ENCODE measurements at places on chromosomes 12 and 14.

- DNase-seq: peak; percentile 14
Measured at GRCh38 chr14:53715193-53715721, 241.4 kb downstream of the BMP4 start.

- no peak for DNase-seq
Measured at GRCh38 chr14:71119075-71119474, 211.8 kb downstream of the PCNX1 start.

- DNase-seq: peak; percentile 10
Measured at GRCh38 chr14:60051721-60052221, 40.0 kb upstream of the PCNX4 start.

GRCh38 chr12:44372259-44372658, 503.9 kb downstream of the NELL2 start:
- DNase-seq: peak; percentile 4

DNA sequence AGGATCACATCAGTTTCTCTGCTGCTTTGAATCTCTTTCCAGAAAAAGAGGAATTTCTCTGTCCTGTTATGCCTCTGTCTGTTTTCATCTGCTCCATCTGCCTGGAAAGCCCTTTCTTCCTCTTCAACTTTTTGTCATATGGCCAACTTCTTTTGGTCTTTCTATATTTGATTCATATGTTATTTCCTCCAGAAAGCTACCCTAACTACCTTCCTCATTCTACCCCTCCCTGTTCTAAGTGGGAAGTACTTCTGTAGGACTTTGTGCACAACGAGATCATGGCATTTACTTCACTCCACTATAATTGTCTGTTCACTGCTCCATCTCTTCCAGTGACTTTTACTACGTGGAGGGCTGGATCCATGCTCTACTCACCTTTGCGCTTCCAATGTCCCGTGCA, 5.9 kb downstream of the CLEC4D start:
- DNase-seq: no peak

DNA sequence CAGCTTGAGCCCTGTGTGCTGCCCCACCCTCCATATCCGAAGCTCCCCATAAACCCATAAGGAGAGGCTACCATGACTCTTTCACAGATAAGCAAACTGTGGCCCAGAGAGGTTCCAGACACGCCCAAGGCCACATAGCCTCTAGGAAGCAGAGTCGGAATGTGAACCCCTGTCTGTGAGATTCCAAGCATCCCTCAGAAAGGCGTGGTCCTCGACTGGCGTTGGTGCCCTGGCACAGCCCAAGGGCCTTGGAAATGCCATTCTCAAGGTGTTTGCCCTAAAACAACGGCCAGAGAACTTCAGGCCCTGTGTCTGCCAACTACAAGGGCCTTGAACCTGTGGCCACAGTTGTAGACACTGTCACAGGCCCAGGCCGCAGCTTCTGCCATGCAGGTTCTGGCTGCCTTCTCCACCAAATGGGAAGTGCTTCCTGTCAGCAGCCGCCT, 8.5 kb upstream of the DIO3 start:
- no peak for DNase-seq

DNA sequence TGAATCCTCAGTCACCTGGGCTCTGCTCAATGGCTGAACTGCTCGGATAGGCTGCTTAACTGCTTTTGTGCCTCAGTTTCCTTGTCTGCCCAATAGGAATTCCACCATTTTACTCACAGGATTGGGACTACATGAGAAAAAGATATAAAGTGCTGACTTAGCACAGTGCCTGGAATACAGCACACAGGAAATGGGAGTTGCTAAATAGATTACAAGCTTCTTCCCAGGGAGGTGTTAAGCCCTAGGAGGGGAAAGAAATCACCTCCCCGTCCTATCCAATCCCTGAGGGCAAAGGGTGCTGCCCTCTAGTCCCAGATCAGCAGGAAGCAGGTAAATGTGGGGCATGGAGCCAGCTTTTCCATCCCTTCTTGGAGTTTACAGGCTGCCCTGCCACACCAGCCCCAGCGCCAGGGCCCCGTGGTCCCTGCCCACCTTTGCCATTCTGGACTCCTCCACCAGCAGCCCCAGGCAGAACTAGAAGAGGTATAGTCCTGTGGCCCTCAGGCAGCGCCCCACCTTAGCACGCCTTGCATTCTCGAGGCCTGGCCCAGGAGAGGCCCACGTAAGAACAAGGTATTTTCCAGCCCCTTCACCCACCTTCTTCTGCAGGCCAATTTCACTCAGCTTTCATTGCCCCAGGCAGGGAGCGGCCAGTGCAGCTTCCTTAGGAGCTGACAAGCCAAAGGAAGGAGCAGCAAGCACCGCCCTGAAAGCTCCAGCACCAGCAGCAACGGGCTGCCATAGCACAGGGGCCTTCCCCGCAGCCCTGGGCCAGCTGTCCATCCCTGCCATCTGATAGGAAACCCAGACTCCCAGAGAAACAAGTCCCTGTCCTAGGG, 28.8 kb upstream of the RPLP0 start:
- DNase-seq: no peak

DNA sequence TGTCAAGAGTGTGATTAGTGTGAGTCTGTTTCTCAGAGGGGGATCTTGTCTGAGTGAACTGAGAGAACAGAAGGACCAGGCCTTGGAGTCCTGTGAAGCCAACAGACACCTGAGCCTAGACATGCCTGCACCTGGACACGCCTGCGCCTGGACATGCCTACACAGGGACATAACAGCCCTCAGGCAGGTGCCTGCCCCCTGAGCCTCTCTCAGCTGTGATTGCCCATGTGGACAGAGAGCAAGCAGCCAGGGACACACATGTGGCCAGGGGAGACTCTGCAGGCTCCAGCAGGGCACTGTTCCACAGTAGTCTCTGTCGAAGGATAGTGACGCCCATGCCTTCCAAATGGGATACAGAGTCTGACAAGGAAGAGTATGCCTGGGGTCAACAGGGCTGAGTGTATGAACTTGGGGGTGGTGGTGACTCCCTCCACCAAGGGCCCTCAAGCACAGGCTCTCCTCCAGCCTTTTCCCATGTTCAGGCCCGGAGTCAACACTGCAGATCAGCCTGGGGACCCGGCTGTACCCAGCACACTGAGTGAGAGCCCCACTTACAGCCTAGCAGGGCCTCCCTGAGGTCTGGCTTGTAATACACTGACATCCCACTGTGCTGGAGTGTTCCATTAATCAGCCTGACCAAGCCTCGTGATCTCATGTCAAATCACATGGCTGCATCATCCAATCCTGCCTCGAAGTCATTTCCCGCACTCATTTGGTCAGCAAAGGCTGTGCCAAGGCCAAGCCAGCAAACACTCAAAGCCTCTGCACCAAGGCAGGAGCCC, 173.0 kb downstream of the CALM1 start:
- no peak for DNase-seq

GRCh38 chr12:56476972-56477432, 8.6 kb downstream of the SPRYD4 start:
- DNase-seq: no peak

DNA sequence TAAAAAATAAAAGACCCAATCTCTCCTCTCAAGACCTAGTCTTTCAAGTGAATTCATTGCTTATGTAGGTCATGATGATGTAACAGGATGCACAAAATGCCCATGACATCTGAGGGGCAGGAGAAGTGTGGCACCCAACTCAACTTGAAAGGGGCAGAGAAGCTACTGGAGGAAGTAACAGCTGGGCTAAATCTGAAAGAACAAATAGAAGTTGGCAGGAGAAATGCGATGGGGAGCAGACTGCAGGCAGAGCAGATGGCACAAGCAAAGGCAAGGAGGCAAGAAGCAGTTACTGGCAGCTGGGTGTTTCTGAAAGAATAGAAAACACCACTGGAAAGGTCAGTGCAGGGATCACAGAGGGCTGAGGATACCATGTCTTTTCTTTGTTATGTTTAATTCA, 14.6 kb downstream of the SLC38A4 start:
- no peak for DNase-seq

GRCh38 chr12:119931402-119931801, 54.3 kb upstream of the CIT start:
- no peak for DNase-seq

GRCh38 chr12:111588010-111588409, 11.1 kb downstream of the ATXN2 start:
- no peak for DNase-seq

DNA sequence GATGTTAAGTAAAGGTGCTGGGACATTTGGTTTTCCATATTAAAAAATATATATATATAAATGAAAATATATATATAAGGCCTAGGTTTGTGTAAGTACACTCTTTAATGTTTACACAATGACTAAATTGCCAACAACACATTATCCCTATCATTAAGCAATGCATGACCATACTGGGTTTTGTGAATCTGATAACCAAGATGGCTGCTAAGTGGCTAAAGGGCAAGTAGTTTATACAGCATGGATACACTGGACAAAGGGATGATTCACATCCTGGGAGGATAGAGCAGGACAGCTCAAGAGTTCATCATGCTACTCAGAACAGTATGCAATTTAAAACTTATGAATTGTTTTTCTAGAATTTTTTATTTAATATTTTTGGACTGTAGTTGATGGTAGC, 89.3 kb downstream of the FIGNL2 start:
- DNase-seq: no peak

- peak; percentile 43 for DNase-seq
Measured at GRCh38 chr14:37232907-37233481, 35.3 kb downstream of the MIPOL1 start.

DNA sequence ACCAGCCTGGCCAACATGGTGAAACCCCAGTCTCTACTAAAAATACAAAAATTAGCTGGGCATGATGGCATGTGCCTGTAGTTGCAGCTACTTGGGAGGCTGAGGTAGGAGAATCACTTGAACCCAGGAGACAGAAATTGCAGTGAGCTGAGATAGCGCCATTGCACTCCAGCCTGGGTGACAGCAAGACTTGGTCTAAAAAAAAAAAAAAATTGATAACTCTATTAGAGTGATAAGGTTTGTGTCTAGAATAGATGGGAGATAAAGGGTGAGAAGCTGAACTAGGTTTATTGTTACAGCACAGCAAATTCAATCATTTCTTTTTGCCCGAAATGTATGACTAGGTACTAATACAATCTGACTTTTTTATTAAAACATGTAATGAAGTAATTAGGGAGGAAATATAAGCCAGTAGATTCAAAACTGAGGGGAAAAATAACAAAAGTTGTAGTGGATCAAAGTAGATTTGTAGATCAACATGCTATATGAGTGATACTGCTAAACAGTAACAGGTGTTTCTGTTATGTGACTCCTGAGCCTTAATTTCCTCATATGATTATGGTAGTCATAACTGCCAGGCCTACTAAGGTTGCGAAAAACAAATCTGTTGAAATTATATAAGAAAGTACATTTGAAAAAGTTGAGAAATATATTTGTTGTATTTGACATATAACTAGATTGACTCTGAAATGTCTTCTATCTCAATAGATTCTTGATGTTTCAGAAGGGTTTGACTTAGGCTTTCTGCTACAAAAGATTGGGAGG, 83.6 kb downstream of the WNK1 start:
- DNase-seq: no peak

- DNase-seq: no peak
Measured at GRCh38 chr12:65099182-65099581, 21.9 kb downstream of the WIF1 start.

DNA sequence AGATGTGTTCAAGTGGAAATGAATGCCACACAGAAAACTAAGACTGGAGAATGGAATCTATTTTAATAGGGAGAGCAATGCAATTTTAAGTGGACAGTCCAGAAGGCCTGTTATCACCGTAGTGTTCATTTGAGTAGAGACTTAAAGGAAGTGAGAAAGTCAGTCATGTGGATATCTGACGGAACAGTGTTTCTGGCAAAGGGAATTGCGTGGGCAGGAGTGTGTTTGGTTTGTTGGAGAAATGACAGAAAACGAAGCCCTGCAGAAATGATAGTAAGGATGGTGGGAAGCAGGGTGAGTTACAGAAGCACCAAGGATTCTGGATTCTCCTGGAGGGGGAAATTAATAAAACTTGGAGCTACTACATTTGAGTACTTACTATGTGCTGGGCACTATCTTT, 776.6 kb downstream of the MED13L start:
- DNase-seq: no peak

GRCh38 chr12:53995378-53996239, 4.4 kb upstream of the HOXC9 start:
- no peak for DNase-seq

DNA sequence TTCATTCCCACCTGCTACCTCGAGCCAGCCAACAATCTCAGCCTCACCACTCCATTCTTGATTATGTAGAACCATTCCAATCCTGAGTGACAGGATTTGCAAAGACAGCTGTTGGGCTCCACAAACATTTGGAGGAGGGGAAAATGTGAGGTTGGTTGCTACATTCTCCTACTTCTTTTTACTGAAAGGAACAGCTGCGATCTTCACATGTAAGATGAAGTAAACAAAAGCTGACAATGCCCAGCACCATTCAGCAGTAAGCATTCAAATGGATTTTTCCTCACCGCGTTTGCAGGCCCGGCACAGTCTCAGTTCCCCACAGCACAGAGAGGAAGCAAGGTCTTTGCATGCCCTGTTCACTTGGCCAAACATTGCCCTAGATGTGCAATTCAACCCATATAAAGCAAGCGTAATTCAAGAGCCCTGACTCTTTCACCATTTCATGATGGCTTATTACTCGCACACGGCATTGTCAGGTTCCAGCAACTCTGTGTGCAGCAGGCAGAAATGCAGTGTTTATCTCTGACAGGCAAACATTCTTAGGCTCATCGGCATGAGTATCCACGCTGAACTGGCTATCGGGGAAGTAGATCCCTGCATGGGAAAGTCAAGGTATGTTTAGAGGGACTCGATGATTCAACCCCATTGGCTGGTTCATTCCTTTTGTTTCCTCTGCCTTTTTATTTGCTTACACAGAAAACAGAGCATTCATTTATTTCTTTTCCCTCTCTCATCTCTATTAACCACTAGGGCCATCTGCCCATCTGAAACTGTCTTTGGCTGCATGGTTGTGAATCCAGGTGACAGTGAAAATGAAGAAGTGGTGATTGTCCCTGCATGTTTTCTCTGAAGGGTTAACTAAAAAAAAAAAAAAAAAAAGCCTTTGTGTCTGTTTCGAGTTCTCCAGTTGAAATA, 236.1 kb upstream of the PLEKHG7 start:
- DNase-seq: no peak

- DNase-seq: no peak
Measured at GRCh38 chr12:129854591-129854990, 49.2 kb downstream of the TMEM132D start.

DNA sequence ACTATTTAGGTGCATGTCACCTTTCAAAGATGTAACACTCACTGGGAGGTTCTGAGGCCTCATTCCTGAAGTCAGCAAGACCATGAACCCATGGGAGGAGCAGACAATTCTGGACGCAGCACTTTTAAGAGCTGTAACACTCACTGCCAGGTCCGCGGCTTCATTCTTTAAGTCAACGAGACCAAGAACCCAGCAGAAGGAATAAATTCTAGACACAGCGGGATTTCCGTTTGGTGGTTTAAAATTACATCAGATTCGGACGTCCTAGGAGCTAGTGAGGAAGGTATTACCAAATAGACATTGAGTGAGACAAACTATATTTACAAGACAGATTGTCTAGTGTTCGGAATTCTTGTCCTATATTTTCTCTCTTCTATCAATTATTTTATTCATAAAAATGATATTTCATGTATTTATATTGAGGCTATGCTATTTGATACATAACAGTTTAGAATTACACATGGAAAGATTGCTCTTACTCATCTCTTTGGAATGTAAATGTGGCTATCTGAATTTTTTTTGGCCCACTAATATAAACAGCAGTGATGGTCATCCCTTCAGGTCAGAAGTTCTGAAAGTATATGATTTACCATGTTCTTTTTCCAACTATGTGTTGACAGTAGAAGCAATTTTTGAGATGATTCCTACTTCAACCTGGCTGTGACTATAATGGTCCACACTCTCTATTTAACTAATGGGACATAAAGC, 1973.0 kb upstream of the FLRT2 start:
- DNase-seq: no peak

- no peak for DNase-seq
Measured at GRCh38 chr12:31655792-31656191, 3.7 kb upstream of the ETFBKMT start.
